Left kidney (tissue), 8 donors: ENCODE measurements at places on chromosomes 12 and 14. TPM values are rescaled to one million over a fixed set of nuclear protein-coding genes. Genes with fewer than 3 reads are reported as not detected.
A peak's percentile ranks its signal among the peaks of the same experiment; 100 is the strongest.

EIF2S3B gene
- polyA plus RNA-seq = 1.5 TPM

DNA sequence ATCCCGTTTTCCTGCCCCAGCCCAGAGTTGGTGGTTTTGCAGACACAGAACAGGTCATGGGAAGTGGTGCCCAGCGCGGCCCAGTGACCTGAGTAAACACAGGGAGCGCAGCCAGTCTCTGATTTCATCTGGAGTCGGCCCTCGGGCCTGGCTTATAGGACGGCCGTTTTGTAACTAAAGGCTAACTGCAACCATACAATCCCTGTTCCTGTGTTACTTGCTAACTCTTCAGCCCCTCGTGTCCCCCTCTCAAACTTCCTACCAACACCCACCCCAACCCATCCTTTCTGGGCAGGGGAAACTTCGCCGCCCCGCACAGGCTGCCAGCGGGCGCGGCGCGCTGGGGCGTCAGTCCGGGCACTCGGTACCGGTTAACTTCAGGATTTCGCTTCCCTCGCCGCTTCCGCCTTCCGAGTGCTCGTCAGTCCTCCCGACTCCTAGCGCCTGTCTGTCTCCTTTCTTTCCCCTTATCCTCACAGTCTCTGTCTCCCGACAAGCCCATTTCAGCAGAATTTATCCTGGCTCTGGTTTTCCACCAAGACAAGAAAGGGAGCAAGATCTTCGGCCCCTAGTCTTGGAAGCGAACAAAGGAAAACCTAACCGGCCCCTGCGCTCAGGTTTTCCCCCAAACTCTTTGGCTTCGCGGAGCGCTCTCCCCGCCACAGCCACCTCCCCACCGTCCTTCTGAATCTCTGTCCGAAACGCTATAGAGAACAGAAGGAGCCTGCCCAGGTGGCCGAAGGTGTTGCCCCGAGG lies 2.0 kb downstream of the SIX1 start:
- DNase-seq = peak; percentile 51

BLOC1S1 gene
- polyA plus RNA-seq = 101 TPM

GPRC5D gene
- polyA plus RNA-seq = 1.1 TPM

DNA sequence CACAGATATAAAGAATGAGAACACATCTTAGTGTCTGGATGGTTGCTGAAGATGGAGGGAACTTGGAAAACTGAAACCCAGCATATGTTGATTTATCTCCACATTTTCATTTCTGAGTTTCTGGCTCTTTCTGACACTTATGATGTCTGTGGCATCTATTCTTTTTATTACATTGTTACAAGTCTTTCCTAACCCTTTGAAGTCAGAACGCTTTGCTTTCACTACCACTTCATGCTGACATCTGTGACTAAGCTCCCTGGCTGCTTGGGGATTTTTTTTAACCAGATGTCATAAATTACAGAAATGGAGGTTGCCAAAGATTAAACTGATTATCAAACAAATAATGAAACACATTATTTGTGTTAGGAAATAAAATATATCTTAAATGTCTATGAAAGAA lies 188.7 kb downstream of the KITLG start:
- no peak for DNase-seq

GRCh38 chr12:25054076-25054782 lies 105.3 kb upstream of the BCAT1 start:
- DNase-seq = no peak

DNA sequence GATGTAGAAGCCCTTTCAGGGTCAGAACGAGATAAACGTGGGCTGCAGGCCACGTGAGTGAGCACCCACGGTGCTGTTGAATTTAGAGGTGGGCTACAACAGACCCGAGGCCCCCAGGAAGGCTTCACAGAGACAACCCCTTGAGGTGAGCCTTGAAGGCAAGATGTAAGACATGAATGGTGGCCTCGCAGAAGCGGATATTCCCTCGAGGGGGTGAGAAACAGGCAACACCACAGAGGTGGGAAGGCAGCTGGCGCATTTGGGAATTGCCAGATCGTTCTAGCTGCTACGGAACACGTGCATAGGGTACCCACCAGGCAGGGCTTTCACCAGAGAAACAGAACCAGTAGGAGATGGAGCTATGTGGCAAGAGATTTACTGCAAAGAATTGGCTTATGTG lies 22.6 kb upstream of the ATP2A2 start:
- no peak for DNase-seq

KRT6C gene
- polyA plus RNA-seq = not detected

DNA sequence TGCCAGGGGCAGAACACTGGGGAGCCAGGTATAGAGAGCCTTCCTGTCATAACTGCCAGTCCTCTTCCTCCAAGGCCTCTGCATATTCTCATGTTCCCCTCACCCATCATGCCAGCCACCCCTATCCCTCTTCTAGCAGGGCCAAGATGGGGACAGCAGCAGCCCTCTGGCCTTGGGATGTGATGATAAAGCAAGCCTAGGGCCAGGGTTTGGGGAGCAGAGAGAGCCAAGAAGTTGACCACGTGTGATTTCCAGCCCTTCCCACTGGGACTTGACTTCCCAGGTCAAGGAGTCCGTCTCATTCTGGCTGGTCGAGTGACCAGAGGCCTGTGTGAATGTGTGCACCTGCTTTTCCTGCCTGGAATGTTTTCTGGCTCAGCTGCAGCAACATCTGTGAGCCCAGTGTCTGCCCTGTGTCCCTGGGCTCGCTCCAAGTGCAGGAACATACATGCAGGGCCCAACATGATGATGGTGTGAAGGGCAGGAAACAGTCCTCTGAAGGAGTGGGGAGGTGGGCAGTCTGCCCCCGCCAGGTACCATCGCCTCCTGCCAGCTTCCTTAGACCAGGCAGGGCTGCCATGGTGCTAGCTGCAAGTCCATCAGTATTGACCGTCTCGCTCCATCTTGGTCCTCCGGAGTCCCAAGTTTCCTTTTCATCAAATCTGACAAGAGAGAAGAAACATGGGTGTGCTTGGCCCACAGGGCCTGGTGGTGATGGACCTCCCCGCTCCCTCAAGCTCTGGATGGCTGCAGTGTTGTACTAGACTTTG lies 21.0 kb downstream of the VASH1 start:
- DNase-seq = no peak

GLT8D2 gene
- 11.0 TPM for polyA plus RNA-seq

GRCh38 chr12:113241191-113242025 lies 20.1 kb downstream of the TPCN1 start:
- no peak for DNase-seq

TMEM229B gene
- polyA plus RNA-seq = 2.6 TPM

DNA sequence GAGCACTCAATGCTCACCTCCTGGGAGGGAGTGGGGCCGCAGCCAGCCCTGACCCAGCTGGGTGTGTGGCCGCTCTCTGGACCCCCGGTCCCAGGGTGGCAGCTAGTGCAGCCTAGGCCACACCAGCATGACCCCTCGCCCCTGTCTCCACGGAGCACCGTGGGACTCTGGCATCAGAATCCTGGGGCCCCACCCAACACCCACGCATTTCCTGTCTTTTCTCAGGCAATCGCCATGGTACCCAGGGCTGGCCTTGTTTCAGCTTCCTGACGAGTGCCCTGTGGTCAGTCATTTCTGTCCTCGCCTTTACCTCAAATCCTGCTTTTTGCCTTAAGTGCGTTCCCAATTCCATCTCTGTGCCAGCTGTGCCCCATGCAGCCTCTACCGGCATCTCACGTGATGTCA lies 15.9 kb downstream of the PACS2 start:
- no peak for DNase-seq

SERPINA3 gene
- 0.33 TPM for polyA plus RNA-seq
